Fibroblast of the conjunctiva (primary cell): ENCODE measurements at places on chromosomes 2 and 18.

- DNase-seq, result no peak
Observed at GRCh38 chr2:223315813-223316212, 263.8 kb downstream of the KCNE4 start.

- DNase-seq, result no peak
Observed at GRCh38 chr18:44798433-44799048, 117.9 kb downstream of the SETBP1 start.

DNA sequence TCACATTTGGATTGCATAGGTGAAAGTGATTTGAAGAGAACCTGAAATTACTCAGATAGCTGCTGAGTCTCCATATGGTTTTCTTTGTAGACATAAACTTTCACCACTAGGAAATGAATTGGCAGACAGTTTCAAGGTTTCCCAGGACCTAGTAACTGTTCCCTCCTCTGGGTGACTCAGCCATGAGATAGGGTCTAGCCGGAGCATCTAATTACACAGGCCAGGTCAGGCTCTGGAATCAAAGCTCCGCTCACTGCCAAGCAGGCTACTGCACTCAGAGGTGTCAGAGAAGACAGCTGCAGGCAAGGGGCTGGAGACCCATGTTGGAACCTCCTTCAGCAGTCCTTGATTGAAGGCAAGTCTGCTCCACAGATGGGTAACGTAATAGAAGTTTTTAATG is 429.2 kb downstream of the TNS1 start:
- DNase-seq, result no peak

DNA sequence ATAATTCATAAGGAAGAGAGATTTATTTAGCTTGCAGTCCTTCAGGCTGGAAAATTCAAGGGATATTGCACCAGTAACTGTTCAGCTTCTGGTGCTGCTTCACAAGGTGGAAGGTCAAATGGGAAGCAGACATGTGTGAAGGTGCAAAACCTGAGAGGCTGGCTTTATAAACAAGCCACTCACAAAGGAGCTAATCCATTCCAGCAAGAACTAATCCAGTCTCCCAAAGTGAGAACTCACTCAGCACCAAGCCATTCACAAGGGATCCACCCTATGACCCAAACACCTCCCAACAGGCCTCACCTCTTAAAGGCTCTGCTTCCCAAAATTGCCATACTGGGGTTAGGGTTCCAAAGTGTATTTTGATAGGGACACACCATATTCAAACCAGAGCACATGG is 1018.4 kb upstream of the ACVR2A start:
- DNase-seq, result no peak

GRCh38 chr2:120499784-120500495 is 154.0 kb downstream of the INHBB start:
- no peak for DNase-seq

- DNase-seq, result no peak
Observed at GRCh38 chr2:105296017-105296611, 33.4 kb downstream of the TGFBRAP1 start.

DNA sequence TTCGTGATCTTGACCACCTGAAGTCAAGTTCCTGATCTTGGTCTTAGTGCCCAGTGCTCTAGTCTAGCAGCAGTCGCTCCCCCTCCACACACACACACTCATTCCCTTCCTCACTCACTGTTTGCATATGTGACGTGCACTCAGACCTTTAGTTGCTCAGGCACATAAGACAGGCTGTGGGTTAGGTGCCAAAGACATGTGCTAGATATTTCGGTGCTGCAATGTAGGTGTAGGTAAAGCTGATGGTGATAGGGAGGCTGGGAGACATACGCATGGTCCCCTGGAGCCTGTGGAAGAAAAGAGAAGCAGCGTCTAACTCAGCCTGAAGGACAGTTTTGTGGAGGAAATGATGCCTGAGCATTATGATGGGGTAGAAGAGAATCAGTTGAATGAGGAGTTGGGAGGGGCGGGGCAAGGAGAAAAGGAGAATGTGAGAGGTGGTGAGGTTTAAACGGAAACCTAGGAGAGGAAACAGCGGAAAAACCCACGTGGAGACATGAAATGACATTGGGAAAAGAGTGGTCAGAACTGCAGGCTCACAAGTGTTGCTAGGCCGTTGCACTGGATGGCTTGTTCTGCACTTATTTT is 3.8 kb downstream of the TTC39C start:
- no peak for DNase-seq
